ENCODE measurements at places on chromosomes 1 and 21.

DNA sequence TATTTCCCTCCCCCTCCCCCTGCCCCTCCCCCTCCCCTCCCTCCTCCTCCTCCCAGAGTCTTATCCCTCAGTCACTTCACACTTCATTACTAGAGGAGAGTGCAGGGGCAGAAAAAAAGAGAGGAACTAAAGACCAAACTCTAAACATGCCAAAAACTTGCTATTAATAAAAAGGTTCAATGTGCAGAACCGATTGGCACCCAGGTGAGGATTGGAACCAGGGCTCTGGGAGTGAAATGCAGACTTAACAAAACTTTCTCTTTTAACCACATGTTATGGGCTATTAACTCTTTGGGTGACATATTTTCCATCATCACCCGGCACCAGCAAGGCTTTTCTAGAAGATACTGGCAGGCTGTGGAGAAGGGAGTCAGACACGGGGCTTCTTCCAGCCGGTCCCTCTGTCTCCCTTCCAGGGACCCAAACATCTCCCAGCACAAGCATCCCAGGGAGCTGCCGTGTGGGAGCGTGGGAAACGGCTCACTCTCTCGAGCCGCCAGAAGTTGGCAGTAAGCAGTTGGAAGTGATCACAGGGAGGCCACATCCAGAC, 13.6 kb downstream of the NID1 start:
- DNase-seq, result no peak

DNA sequence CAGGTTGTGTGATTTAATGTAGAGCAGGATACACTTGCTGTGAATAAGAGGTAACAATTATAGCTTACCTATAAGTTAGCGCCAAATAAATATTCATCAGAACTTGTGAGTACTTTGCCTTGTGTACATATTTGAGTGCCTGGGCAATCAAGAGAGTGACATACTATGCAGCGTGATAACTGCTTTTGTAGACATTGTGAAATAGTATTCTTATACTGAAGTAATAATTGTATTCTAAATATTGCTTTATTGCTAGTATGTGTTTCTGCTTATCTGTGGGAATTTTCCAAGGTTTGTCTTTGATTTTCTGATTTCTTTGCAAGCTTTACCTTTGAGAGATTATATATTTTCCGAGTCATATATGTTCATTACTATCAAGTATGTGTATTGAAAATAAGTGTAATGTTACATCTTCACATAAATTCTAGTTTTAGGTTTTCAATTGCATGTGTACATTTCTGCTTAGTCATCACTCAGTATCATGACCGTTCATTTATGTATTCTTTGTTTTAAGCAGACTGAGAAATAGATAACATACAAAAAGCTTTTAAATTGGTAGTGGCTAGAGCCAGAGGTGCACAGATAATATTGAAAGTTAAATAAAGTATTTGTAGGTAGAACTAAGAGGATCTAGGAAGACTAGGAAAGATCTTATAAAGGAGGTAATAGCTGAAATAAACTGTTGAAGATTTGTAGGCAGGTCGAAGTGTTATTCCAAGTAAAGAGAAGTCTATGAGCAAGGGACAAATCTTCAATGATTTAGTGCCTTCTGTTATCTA, 19.5 kb downstream of the USP25 start:
- no peak for DNase-seq

- DNase-seq, result peak; percentile 95
These were observed 26.3 kb downstream of the ZBTB17 start for GRCh38 chr1:15949453-15950245.

- no peak for DNase-seq
These were observed 45.4 kb downstream of the RPL5 start for GRCh38 chr1:92877081-92877711.

GRCh38 chr1:63981408-63981773, 207.6 kb downstream of the ROR1 start:
- DNase-seq, result peak; percentile 66
